EH (cell line): ENCODE measurements at places on chromosomes 2 and 18.

- peak; percentile 5 for DNase-seq
These were observed 89.5 kb downstream of the TMEM185B start for GRCh38 chr2:120133572-120134244.

DNA sequence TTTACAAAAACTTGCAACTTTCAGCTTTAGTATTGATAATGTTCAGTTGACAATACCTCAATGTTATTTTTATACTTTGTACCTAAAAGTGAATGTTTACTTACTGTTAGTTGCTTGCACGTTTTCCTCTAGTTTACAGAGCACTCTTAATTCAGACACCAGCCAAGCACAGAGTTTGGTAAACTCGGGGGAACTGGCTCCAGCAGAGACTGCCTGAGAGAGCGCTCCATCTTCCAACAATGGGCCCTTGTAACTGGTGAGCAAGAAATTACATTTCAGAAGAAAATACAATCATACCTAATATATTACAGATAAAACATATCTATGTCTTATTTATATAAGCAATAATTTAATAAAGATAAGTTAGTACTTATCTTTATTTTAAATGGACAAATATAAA is 3.7 kb downstream of the FAM98A start:
- DNase-seq: no peak

- peak; percentile 11 for DNase-seq
These were observed 20.2 kb downstream of the CXCR2 start for GRCh38 chr2:218146056-218146455.

DNA sequence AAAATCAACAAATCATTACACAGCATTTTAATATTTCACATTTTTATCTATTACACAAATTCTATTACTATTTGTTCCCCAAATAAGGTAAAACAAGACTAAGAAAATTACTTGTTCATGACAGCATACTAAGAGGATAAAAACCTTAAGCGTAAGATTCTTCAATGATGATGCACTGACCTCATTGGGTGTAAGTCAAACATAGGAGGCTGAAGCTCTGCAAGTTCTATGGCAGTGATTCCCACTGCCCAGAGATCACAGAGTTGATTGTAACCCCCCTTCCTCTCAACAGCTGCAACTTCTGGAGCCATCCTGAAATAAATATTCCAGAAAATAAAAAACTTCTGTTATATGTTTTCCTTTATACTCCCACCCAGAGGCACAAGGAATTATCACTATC is 82.2 kb upstream of the CDKL4 start:
- peak; percentile 74 for DNase-seq

GRCh38 chr2:137951586-137951985 is 12.7 kb upstream of the HNMT start:
- DNase-seq: peak; percentile 82

DNA sequence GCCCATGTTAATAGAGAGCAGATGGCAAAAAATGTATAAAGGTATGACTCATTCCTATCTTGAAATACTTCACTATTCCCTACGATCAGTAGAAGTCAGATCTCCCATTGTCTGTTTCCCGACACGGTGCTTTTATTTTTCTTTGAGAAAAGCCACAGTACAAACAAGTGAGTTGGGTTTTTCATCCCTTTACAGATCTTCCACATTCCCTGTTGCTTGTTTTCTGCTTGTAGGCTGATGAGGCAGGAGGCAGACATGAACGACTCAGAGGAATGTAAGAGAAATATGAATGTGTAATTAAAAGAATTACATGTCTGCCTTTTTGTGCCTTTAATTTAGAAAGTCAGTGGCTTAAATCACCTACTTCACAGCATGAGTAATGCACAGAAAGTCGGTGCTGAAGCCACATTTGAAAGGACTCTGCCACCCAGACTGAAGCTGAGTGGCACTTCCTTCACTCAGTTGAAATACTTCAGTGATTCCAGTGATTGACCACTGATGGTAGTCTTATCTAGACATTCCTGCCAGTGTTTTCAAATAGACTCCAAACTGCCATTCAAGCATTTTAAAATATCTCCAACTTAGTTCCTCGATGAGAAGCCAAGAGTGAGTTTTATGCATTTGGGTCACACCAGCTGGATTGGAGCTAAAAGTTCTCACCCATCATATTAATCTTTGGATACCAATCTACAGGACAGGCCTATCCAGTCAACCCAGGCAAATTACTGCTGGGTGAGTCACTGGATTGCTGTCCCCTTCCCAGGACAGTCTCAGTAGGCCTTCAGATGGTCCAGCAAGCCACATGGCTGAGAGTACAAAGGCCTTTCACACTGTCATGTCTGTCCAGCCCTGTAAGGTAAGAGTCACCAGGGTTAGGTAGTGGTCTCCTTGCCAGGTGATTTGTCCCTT is 79.0 kb downstream of the COLEC12 start:
- DNase-seq: peak; percentile 80

- peak; percentile 81 for DNase-seq
These were observed 60.3 kb downstream of the STEAP3 start for GRCh38 chr2:119283873-119284331.

GRCh38 chr2:213229814-213230213 is 54.5 kb upstream of the SPAG16 start:
- peak; percentile 19 for DNase-seq
